ENCODE measurements at places on chromosomes 11 and 22.

GRCh38 chr22:49551446-49551845 is 276.2 kb downstream of the BRD1 start:
- no peak for DNase-seq

- DNase-seq = no peak
Measured at GRCh38 chr11:3202305-3202704, 16.3 kb downstream of the MRGPRG start.

DNA sequence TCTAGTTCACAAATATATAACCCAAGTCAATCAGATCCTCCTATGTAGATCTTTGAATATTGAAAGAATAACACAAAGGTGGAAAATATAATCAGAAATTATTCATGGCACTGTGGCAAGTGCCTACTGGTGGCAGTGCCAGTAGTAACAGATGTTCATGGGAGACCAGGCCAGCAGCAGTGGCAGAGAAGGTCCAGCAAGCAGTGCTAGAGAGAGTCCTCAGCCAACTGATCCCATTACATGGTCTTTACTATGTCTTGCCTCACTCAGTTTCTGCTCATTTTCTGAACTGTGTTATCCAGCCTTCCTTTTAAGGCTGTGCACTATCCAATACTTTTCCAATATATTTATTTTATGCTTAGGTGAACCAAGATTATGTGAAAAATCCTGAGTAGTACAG is 124.9 kb downstream of the MRTFA start:
- DNase-seq = no peak

DNA sequence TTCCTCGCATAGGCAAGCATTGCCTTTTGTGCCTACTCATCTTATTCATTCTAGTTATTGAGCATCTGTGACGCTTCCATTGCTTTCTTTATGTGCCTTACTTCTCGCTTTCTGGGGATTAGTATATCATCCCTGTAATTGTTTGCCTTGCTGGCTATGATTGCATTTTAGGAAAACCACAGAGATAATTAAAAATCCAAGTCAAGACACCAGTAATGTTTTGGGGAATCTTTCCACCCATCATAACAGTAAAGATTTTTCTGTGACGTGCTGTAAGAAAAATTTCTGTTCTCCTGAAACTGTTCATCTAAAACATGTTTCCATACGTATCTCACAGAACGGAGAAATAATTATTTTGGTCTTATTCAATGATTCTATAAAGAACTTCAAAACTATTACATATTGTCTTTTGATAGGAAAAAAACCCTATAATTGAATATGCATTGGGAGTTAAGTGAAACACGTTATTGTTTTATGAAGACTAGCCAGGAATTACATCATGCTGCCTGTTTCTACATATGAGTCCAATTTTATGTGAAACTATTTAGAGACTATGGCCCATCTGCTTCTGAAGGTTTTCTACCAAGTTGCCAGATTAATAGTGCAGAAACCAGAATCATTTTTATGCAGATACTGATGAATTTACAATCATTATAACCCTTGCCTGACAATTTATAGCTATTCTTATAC is 133.7 kb upstream of the FIBIN start:
- DNase-seq = no peak

GRCh38 chr11:110525883-110526282 is 96.1 kb downstream of the FDX1 start:
- no peak for DNase-seq

DNA sequence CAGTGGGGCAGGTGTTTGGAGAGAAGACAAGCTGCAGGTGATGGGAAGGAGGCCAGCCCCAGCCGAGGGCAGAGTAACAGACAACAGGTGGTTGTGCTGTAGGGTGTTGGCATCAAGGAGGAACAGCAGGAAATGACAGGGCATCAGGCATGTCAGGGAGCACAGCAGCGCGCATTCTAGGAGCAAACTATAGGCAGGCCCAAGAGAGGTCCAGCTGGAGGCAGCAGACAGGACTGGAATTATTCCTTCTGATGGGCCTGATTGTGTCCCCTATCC is 13.6 kb downstream of the ADM start:
- DNase-seq = no peak

GRCh38 chr11:115132436-115133228 is 371.6 kb downstream of the CADM1 start:
- DNase-seq = no peak

GRCh38 chr11:70482529-70482917 is 84.2 kb downstream of the CTTN start:
- DNase-seq = no peak

GRCh38 chr11:44071157-44071556 is 5.1 kb downstream of the ACCS start:
- no peak for DNase-seq

All from GM12864 (cell line).